HS-5 (cell line): ENCODE measurements at places on chromosomes 2 and 18.

DNA sequence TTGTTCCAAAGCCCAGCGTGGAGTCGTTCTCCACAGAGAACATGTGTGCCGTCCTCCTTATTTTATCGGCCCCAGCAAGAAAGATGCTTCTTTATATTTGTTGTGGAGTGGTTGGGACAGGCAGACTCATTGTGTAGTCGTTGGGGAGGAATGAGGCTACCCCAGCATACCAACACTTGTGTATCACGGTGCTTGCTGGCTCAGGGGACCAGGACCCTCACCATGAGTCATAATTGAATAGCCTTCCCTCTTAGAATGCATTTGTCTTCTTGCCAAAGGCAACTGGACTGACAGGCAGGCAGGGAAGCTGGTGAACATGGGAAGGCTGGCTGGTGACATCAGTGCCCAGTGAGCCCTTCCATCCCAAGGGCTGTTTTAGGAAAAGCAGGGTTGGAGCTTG, 4.7 kb downstream of the CAPN10 start:
- DNase-seq = no peak

- DNase-seq = no peak
These were observed 35.4 kb upstream of the CABYR start for GRCh38 chr18:24103320-24104021.

- no peak for DNase-seq
These were observed 80.3 kb upstream of the RBM44 start for GRCh38 chr2:237718277-237718634.

GRCh38 chr2:73203055-73203681, 794 bp downstream of the NOTO start:
- DNase-seq = no peak

GRCh38 chr2:55887901-55888624, 35.5 kb downstream of the EFEMP1 start:
- DNase-seq = peak; percentile 56

- DNase-seq = no peak
These were observed 109.1 kb downstream of the FIGN start for GRCh38 chr2:163626639-163627109.

DNA sequence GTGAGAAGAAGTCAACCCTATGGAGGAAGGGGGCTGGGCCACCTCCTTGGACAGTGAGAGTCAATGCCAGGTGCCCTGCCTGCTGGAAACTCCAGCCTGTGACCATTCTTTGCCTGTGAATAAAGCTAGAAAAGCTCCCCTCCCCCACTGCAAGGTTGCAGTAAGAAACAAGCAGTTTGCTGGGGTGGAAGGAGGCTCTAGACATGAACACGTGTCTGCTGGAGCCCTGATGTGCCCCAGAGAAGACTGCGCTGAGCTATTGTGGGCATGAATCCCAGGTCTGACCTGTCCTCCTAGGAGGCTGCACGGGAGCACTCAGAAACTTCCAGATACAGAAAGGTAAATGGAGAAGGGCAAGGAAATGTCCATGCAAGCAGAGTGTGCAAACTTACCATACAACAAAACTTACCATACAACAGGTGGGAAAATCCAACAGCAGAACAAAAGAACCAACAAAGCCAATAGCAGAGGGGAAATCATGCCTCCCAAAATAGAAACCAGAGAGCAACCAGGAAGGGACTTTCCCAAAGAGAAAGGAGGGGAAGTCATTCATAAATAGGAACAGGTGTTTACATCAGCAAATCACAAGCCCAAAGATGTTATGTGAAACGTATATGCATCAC, 278.7 kb downstream of the BCL2 start:
- no peak for DNase-seq

DNA sequence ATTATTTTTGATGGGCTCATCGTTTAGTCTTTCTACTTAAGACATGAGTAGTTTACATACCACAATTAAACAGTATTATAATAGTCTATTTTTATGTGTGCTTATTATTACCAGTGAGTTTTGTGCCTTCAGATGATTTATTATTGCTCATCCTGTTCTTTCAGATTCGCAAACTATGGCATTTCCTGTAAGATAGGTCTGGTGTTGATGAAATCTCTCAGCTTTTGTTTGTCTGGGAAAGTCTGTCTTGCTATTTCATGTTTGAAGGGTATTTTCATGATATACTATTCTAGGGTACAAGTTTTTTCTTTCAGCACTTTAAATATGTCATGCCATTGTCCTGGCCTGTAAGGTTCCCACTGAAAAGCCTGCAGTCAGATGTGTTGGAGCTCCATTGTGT, 101.3 kb downstream of the DNAH7 start:
- peak; percentile 3 for DNase-seq

- no peak for DNase-seq
These were observed 5.3 kb upstream of the RAB12 start for GRCh38 chr18:8603663-8604520.

DNA sequence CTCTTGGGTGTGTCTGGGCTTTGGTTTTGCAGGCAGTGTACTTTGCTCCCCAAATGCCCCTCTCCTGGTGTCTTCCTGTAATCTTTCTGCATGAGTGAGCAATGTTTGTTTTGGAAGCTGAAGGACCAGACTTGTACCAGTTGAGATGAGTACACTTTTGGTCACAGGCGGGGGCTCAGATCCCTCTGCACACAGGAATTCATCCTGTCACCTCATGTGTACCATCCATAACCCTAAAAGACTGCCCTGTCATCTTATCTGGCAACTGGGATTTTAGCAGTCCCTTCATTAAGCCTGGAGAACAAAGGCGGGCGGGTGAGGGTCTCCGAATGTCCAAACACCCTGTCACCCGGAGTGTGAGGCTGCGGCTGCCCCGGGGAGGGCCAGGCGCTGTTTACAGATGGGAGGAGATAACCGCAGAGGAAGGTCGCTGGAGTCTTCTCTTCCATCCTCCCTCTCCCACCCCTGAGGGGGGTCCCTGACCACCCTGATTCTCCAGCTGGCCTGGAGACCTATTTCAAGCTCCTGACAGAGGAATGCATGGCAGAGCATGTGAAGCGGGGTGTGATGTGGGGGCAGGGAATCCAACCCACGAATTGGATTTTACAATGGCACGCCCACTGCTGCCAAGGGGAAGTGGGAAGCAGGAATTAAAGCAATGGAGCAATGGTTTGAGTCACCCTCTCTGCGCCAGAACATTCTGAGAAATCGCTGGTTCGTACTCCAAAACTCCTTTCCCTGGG, 158.2 kb upstream of the MYCN start:
- no peak for DNase-seq

DNA sequence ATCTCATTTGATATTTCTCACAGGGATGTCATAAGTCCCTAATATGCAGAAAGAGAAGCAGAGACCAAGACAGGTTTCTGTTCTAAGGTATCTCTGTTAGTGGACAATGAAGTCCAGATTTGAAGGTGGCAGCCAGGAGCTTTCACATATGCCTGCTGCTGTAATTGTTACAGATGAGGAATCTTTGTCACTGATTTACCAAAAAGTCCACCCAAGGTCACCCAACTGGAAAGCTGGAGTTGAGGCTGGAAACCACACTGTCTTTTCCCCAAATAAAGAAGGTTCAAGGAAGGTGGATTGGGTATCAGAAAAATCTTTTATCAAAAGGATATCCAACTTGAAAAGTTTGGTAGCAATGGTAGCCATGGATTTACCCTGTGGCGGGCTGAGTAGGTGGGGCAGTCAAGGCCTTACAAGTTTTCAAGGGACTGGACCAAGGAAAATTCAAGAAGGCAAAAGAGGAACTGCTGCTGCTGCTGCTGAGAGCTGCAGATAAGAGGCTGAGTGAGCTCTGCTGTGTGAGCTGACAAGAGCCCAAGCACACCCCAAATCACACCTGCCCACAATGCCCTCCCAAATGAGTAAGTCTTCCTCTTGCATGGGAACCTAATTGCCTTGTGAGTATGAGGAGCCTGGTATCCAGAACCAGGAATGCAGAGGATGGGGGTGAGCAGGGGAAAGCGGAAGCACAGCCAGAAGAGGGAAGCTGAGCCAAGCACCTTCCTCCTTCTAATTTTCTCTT, 241.2 kb downstream of the ANAPC1 start:
- DNase-seq = no peak

GRCh38 chr2:217753460-217754200, 249.2 kb downstream of the TNS1 start:
- DNase-seq = no peak

- peak; percentile 25 for DNase-seq
These were observed 375.0 kb downstream of the CTNNA2 start for GRCh38 chr2:79887747-79888374.

DNA sequence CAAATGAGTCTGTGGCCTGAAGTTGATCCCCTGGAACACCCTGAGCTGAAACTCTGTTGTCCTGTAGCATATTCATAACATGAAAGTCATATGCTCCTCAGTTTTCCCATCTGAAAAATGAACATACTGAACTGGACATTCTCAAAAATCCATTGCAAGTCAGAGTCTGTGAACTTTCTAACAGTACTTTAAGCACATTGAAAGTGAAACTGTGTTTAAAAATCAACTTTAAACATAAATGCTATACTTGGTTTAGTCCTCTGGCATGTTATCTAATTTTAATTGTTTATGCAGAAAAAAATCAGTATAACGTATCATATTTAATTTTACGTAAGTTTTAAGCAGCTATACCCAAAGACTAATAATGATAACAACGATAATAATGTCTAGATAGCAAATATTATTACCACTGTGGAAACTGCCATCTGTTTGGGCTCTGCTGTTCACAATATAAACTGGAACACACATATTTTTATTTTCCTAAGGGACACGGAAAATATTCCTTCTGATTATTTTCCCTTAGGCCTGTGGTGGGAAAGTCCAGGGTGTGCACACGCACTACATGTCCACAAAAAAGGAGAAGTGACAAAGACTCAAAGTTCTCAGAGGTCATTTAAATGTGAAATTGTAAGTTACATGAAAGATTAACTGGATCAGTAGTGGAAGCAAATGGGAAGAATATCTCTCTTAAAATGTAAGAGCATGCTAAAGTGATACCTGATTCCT, 56.1 kb upstream of the TTN start:
- no peak for DNase-seq
